Activated CD4-positive, alpha-beta T cell treated with anti-CD3 and anti-CD28 coated beads for 4 hours (primary cell): ENCODE measurements at places on chromosomes 2 and 18.
A peak's percentile ranks its signal among the peaks of the same experiment; 100 is the strongest.

- peak; percentile 10 for DNase-seq
Measured at GRCh38 chr18:12658426-12659138, 675 bp upstream of the SPIRE1 start.

DNA sequence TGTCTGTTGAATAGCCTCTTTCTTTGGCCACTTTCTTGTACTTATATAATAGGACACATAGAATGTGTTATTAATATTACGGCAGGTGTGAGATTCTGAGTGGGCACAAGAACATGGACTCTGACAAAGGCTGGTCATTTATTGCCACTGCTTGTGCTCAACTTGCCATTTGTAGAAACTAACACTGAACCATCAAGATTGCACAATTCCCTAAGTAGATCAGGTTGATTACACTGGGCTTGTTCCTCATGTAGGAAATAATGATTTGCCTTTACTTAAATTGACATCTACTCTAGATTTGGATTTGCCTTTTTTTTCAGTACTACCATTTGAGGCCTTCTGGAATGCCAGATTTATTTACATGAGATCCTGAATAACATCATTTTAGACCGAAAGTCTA, 342.7 kb upstream of the CWC22 start:
- DNase-seq = no peak

DNA sequence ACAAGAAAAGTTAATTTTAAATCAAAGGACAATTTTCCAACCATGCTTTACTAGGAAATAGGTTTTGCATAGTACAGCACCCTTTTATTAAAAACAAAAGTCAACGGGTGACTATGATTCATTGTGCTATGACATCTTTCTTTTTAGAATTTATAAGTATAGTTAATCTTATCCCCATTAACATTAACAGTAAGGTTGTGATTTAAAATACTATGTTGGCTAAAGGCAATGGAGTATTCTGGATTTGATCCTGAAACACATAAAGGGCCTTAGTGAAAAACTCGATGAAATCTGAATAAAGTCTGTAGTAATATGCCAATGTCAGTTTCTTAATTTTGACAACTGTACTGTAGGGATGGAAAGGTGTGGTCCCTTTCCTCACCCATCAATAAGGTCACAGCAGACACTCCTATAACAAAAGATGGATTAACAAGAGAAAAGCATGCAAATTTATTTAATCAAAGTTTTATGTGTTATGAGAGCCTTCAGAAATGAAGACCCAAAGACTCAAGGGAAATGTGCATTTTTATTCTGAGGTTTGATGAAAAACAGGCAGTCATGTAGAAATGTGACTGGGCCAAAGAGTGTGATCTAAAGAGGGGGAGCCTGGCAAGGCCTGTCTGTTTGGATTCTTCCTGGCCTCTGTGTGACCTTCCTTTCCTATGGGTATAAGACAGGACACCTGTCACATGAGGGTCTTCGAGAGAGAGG, 731.4 kb downstream of the TSN start:
- DNase-seq = no peak

DNA sequence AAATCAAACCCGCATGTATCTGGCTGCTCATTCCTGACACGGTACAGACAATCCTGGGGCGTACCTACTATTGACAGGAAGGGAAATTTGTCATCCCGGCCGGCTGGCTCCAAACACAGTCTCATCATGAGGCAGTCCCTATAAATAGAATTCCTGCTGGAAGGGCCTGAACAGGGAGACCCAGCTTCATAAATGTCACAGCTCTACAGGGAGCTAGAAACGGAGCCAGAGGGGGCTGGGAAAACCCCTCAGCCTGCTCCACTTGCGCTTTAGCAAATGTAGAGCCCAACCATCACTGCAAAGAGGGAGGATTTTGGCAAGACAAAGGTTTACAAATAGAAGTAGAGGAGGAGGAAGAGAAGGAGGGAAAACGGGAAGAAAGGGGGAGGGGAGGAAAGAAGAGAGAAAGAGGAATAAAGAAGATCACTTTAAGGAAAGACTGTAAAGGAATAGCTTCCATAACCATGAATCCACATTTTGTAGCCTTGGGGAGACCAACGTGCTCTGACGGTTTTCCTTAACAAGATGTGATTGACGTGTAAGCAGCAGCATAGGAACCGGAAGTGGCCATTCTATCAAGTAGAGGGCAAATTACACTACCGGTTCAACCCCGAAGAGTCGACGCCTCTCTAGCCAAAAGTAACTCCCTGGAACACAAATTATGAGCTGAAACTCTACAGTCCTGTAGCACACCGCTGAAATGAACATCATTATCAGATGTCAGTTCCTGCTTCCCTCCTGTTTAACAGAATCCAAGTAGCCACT, 56.8 kb upstream of the TTN start:
- no peak for DNase-seq

- no peak for DNase-seq
Measured at GRCh38 chr18:67483237-67483636, 33.3 kb downstream of the DSEL start.
